ELR (cell line): ENCODE measurements at places on chromosomes 12 and 14.

DNA sequence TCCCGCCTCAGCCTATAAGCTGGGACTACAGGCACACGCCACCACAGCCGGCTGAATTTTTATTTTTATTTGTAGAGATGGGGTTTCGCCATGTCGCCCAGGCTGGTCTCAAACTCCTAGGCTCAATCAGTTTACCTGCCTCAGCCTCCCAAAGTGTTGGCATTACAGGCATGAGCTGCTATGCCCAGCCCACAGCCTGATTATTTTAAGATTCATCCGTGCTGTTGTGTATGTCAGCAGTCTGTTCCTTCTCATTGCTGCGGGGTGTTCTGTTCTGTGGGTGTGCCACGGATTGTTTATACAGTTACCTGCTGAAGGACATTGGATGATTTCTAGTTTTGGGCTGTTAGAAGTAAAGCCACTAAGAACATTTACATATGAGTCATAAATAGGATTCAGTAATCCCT lies 9.6 kb upstream of the EP400 start:
- no peak for DNase-seq

DNA sequence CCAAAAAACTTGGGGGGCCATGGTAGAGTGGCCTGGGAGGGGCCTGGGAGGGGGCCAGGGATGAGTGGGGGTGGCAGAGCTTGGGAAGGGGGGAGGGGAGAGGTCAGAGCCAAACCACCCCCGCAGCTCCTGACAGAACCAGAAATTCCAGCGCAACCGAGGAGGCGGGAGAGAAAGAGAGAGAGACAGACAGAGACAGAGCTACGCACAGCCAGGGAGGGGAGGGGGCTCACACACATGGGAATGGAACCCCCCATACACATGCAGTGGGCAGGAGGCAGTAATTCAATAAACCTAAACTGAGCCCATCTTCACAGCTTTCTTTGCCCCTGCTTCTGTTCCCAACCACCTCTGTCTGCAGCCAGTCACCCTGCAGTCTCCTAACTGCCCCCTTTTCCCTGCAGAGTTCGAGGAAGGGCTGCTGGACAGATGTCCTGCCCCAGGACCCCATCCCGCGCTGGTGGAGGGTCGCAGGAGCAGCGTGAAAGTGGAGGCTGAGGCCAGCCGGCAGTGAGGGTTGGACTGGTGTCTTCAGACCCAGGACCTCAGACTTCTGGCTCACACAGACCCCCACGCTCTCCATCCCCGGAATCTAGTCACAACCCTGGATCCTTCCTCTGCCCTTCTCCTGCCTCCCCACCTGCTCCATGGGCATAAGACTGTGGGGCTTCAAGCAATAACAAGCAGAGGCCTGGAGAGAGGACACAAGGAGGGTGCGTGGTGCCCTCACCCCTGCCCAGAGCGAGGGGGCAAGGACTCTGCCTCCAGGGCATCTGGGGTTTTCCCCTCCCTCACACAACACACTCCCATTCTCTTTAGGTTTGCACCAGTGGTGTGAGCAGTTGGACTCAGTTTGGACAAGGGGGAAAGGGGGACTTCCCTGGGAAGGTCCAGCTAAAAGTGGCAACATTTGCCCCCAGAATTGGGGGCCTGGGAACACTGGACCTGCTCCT lies 5.6 kb downstream of the NAB2 start:
- no peak for DNase-seq

DNA sequence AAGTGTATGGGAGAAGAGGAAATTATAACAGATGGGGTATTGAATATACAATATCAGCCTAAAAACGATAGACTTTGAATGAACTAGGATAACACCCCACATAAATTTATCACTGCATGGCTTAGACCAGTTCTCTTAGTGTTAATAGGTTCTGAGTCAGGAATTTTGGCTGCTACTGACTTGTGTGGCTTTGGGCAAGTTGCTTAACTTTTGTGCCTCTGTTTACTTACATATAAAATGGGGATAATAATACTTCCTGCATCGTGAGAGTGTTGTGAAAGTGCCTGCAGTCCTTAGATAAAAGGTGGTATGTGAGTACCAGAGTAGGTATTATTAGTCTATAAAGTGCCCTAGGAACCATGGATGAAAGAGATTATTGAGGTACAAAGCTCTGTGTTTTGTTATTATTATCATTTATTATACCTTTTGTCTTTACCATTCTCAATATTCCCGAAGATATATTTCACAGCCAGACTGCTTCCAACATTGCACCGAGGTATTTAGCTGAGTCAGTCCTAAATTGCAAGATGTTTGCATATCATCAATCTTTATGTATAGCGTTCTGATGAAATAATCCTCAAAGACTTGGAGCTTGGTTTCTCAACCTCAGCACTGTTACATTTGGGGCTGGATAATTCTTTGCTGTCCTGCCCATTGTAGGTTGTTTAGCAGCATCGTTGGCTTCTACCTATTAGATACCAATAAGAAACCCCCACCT lies 2.3 kb upstream of the PAWR start:
- no peak for DNase-seq

GRCh38 chr12:86634456-86635410 lies 378.5 kb upstream of the MGAT4C start:
- peak; percentile 63 for DNase-seq

GRCh38 chr12:62533755-62534107 lies 67.1 kb downstream of the MON2 start:
- DNase-seq: no peak

DNA sequence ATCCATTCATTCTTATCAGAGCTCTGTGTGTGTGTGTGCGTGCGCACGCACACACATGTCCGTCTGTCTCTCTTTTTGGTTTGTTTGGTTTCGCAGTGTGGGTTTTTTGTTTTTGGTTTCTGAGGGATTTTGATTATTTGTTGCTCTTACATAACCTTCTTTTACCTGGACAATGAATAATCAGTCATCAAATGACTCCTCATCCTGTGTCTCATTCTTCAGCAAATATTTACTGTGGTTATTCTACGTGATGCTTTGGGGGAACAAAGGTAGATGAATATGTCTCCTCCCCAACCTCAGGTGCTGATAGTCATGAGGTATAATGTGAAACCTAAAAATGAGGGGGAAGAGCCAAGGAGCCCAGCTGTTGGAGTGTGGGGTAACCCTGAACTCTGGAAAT lies 92.4 kb downstream of the SAMD4A start:
- no peak for DNase-seq
